Stimulated activated CD4-positive, alpha-beta T cell treated with anti-CD3 and anti-CD28 coated beads, Interleukin-15, amount 100 ng/mL, for 1 hour (primary cell): ENCODE measurements at places on chromosomes 6 and 20.

DNA sequence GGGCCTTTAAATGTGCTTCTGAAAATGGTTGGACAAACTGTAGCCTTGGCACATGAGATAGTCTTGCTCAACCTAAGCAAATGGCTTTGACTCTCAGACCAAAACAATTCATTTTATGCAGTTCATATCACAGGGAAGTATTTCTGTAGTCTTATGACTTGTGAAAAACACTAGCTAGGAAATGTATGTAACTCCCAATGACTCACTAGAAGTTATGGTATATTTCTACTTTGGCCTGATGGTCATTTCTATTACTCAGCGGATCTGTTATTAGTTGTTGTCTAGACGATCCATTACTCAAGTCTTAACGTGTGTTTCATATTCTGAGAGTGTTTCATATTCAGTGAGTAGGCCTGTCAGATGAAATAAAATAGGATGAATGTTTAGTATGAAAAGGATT lies 1333.5 kb downstream of the KHDRBS2 start:
- DNase-seq, result no peak

- no peak for DNase-seq
Observed at GRCh38 chr6:145761584-145761983, 26.3 kb upstream of the EPM2A start.

- DNase-seq, result no peak
Observed at GRCh38 chr20:5642155-5642981, 107.8 kb upstream of the SHLD1 start.

DNA sequence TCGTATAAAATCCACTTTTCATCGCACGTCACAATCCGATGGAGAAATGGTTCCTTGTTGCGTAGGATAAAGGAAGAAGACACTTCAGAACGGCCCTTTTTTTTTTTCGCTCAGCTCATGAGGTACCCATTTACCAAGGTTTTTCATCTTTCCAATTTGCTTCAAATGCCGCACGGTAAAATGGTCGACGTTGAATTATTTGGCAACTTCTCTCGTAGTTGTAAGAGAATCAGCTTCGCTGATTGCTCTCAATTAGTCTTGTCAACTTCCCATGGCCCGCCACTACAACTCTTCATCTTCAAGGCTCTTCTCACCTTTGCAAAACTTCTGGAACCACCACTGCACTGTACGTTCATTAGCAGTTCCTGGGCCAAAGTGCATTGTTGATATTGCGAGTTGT lies 28.8 kb downstream of the POM121L2 start:
- DNase-seq, result no peak

GRCh38 chr6:154951345-154952200 lies 43.5 kb upstream of the TIAM2 start:
- DNase-seq, result no peak

DNA sequence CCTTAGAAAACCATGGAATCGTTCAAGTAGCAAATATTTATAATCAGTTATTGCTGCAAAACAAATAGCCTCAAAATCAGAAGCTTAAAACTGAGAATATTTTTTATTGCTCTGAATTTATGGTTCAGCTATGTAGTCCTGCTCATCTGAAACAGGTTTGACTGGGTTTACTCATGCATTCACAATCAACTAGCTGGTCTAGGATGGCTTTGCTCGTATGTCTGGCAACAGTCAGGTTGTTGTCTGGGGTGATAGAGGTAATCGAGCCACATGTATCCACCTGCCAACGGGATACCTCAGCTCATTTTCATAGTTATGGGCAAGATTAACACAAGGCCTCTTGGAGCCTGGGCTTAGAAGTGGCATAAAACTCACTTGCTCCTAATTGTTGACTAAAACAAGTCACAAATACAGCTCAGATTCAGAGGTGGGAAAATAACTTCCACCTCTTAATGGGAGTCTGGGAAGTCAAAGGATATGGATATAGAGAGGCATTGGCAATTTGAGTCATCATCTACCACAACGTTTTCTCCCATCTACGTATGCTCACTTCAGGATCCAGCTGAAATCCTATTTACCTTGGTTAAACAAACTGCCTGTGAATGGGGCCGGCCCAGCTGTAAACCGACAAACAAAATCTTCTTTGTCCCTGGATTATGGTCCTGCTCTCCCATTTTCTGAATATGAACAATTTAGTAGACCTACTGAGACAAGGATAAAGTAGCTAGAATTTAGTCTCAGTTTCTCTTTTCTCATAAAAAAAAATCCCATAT lies 54.5 kb upstream of the TENT5A start:
- no peak for DNase-seq

DNA sequence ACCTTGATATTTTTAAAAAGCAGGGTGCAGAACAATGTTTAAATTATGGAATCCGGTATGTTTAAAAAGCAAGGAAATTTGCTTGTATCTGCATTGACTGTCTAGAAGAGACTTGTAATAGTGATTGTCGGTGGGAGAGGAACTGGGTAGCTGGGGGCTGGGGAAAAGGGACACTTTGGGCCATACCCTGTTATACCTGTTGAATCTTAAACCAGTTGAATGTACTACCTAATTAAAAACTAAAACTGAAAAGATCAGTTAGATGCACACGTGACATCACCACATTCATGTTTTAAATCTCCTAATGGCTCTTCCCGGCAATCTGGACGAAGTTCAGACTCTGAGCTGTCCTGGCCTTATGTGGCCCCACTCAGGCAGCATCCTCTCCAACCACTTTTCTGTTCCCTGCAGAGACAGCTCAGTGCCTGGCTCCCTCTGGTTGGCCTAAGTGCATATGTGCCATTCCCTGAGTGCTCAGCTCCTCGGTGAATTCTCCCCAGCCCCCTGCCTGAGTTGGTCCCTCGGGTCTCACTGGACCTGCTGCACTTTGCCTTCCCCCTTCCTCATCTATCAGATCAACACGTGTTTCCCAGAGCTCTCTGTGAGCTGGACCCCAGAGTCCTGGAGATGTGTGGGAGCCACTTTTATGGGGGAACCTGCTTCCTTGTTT lies 36.3 kb downstream of the SLC52A3 start:
- DNase-seq, result no peak

DNA sequence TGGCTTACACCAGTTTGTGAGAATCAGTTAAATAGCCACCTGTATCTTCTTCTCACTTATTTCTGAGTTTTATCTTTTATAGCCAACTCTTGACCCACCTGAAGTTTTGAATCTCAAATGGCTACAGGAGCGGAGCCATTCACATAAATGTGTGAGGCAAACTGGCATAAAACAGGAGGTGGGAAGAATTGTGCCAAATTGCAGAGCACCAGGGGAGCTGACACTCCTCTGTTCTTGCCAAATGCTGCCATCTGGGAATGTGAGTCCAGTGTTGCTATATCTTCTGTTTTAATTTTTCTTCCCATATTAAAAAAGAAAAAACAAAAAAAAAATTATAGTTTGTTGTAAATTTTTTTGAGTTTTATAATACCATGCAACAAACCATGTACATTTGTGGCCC lies 17.0 kb upstream of the RNF146 start:
- DNase-seq, result no peak
